Cortex of kidney (tissue), 1 donor: ENCODE measurements at places on chromosomes 1 and 21.

DNA sequence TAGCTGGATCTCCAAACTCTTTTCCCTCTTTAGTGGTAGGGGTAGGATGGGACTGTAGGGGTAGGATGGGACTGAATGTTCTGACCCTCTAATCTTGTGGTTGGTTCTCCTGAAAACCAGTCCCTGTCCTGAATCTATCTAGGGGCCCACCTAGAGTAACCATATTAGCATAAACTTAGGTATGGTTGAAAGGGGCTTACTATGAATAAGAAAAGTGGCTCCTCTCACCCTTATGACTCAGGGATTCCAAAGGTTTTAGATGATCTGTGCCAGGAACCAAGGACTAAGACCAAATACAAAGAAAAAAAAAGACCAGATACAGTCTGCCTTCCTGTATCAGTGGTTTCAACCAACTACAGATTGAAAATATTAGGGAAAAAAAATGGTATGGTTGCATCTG is 28.9 kb downstream of the RNF2 start:
- DNase-seq = no peak

GRCh38 chr1:3249631-3250501 is 180.9 kb downstream of the PRDM16 start:
- no peak for DNase-seq

GRCh38 chr1:186838380-186839040 is 9.8 kb downstream of the PLA2G4A start:
- no peak for DNase-seq

- DNase-seq = no peak
These were observed 197.8 kb downstream of the HIVEP3 start for GRCh38 chr1:41720861-41721410.

DNA sequence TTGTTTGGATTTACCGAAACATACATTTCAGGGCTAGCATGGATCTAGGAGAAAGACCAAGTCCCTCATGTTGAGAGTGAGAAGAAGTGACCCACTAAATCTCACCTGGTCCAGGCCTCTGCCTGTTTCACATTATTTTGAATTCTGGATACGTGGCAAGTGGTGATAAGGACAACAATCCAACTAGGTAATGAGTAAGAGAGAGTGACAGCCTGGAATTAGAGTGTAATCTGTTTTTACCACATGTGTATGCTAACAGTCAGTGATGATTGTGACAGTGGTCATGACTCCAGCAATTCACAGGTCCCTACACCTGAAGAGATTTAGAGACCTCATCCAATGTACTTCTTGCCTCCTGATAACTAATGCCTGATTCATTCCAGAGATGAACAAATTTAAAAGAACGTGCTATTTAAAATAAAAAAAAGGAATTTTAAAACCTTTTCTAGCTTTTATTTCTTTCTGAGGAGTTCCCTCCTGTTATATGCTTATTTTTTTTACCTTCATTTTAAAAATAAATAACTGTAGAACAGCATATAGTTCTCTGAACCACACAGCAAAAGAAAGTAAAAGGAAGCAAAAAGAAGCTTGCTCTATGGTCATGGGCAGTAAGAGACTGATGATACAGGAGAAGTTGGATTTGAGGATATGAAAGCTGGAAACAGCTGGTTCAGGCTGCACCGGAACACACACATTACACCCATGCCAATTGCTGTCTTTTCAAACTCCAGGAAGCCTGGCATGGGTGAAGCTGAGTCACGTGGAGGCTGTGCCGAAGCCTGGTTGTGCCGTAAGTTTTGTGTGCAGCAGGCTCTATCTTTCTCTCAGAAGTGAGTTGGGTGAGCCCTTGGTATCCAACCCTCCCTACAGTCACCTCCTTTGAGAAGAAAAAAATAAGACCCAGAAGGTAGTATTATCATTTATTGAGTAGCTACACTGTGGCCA is 14.7 kb downstream of the C1orf116 start:
- DNase-seq = no peak

DNA sequence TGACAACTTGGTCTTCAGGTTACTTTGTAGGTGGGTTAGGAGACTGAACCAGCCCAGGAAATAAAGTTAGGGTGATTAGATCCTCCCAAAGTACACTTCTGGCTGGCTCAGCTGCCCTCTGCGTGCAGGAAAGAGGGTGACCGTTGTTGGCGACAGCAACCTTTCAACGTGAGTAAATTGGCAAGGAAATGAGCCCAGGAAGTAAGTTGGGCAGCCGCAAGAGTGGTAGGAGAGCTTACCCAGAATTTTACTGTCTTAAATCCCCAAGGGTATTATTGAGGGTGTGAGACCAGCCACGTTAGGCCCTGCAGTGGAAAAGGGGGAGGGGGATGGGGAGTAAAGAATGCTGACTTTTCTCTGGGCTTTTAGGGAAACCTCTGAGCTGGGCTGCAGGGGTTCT is 1.6 kb downstream of the TENT5C start:
- DNase-seq = no peak

DNA sequence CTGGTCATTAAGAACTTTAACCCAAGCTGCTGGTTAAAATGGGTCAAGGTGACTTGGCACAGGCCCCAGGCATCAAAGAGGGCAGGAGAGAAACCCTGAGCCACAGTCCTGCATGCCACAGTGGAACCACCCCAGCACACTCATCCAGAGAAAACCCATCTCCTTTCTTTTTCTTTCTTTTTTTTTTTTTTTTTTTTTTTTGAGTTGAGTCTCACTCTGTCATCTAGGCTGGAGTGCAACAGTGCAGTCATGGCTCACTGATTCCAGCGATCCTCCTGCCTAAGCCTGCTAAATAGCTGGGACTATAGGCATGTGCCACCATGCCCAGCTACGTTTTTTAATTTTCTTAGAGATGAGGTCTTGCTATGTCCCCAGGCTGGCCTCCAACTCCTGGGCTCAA is 109.2 kb upstream of the RAB4A start:
- DNase-seq = no peak

- DNase-seq = no peak
These were observed 52.3 kb upstream of the ADAM30 start for GRCh38 chr1:119948342-119949214.

- DNase-seq = no peak
These were observed 37.3 kb upstream of the HSD3B1 start for GRCh38 chr1:119469741-119470140.

GRCh38 chr1:244437086-244437468 is 14.6 kb downstream of the ADSS2 start:
- DNase-seq = no peak

DNA sequence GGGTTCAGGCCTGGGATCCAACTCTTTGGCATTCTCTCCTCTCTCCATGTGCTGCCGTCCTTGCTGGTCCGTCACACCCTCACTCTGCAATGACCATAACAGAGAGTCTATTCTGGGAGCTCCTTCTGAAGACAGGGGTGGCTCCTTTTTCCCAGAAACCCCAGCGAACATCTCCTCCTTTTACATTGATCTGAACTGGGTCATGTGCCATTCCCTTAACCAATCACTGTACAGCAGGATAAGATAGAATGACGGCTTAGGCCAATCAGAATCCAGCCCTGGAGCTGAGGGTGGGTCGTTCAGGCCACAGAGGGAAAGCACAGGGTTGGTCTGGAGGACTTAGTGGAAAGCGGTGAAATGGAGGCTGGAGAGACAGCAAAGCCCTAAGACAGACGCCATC is 740.1 kb downstream of the MATN1 start:
- no peak for DNase-seq

DNA sequence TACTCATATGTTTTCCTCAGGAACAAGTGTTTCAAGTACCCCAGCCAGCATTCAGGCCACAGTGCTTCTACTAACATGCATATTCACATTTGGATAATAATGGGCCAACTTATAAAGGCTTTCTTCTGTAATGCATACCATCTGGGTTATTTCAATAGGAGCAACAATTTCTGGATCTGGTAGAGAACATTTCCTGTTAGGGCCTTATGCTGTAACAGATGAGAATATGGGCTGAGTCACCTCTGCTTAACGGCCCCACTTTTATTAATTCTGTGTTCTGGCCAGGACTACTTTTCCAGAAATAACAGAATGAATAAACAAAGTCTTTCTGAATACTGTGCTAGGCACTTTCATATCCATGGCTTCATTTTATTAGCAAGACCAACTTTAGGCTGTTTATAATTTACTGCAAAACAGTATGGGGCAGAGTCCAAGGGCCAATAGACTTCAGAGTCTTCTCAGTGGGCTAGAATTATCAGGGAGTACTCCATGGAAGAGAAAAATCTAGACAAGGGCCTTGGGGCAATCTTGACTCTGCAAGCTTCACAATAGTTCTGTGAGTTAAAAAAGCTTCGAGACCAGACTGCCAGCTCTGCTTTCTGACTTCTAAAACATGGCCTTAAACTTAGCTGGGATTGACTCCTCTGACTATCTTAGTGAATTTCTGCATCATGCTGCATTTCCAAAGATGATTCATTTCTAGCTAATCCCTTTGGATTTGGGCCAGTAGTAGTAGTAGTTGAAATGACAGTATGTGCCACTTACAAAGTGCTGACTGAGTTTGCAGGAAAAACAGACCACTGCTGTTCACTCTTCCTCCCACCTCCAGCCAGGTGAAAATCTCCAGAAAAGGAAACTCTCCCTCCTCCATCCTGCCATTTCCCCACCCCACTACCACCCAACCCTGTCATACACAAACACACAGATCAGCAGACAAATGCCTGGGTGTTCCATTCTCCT is 8.2 kb upstream of the SSX2IP start:
- DNase-seq = no peak

DNA sequence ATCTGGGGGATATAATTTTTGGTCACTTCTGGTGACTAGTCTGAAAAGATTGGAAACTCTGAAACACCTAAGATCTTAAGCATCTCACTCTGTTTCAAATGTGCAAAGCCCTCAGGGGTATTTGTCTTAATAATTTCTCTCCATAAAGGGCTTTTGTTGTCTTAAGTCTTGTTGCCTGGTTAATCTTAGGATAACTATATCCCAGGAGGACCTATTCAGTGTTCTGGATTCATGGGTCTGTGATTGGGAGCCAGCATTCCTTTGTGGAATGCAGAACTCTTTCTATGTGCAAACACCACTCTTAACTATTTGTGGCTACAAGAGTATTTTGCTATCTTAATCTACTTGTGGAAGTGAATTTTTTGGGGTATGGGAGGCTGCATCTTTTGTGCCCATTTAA is 1573.0 kb upstream of the PRMT6 start:
- no peak for DNase-seq

- DNase-seq = no peak
These were observed 192.0 kb upstream of the JUN start for GRCh38 chr1:58975888-58976287.

DNA sequence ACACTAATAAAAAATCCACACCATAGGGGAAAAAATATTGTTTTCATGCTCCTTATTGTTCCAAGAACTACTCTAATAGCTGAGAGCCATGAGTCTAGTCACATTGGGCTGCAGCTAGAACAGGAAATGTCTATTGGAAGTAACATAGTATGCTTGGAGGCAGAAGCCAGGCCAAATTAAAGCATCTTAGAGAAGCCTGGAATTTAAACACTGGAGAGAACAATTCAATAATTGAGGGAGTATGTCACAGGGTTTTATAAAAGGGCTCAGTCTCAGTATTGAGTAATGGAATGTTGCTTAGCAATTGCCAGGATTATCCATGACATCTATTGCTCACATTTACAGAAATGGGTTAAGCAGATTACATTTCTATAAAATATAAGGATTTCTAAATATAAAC is 471.3 kb downstream of the LMO4 start:
- DNase-seq = no peak

DNA sequence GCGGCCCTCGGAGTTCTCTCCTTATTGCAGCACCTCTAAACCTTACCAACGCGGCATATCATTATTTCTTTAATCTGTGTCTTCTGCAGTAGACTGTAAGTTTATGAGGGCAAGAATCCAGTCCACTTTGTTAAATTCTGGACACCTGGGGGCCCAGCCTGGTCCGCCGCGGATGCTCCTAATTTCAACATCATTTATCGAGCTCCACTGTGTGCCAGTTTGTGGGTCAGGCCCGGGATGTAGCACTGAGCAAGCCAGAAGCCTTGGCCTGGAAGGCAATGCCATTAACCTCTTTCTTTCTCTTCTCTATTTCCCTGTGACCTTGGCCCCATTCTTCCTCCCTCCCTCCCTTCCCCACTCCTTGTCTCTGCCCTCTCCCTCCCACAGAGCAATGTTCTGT is 70.6 kb upstream of the CACNA1E start:
- no peak for DNase-seq
